ENCODE measurements at places on chromosomes 7 and 10. TPM values are rescaled to one million over a fixed set of nuclear protein-coding genes. Genes with fewer than 3 reads are reported as not detected.

Gene LRRC18
- not detected for total RNA-seq

Gene RAPGEF5
- total RNA-seq = 0.21 TPM

Gene SCART1
- 1.5 TPM for total RNA-seq

Gene STK31
- total RNA-seq = not detected

- no peak overlapping the region for H3K4me3 ChIP-seq
- H3K4me1 ChIP-seq = no peaks in the 10 kb centered on the region
- no peak for DNase-seq
- H3K27me3 ChIP-seq = peaks cover under 1% of the 10 kb centered on the region
- H3K36me3 ChIP-seq = no peaks in the 10 kb centered on the region
These were observed 64.0 kb downstream of the CDK14 start for GRCh38 chr7:90660100-90660499.

- H3K27ac ChIP-seq = no peak overlapping the region
- H3K4me3 ChIP-seq = no peak overlapping the region
- H3K4me1 ChIP-seq = no peaks in the 10 kb centered on the region
- peaks cover 4% of the 10 kb centered on the region for H3K27me3 ChIP-seq
- no peaks in the 10 kb centered on the region for H3K36me3 ChIP-seq
- no peak for DNase-seq
These were observed 61.8 kb upstream of the LRRC18 start for GRCh38 chr10:49001402-49001801.

DNA sequence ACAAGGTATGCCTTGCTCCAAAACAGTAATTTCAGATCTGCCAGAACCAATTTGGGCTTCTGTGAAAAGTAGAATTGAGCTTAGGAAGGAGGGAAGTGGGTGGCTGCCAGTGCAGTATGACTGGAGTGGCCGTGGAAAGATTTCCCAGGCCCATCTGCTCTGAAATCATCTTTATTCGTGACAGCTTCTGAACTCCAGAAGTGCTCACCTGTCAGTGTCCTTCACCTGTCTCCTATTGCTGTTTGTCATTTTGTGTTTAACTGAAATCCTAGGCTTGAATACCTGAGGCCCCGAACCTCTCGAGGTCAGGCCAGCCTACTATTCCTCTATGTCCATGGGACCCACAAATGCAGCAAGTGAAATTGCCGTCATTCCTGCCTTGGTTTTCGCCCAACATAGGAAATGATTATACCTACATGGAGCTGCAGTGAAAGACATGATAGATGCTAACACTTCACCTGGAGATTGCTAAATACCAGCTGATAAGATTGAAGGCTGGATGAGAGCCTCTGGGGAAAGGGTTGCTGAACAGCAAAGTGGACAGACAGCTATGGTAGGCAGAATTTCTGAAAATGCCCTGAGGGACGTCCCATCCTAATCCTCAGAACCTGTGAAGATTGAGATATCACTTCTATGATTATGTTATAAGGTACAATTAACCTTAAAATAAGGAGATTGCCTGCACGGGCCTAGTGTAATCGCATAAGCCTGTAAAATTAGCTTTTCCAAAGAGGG, 82.1 kb downstream of the C1GALT1 start:
- H3K27me3 ChIP-seq = no peaks in the 10 kb centered on the region
- peaks cover 4% of the 10 kb centered on the region for H3K36me3 ChIP-seq
- no peak overlapping the region for H3K27ac ChIP-seq

GRCh38 chr10:98361131-98362025, 53.6 kb downstream of the PYROXD2 start:
- peaks cover 3% of the 10 kb centered on the region for H3K27me3 ChIP-seq
- no peak overlapping the region for H3K27ac ChIP-seq
- peaks cover 9% of the 10 kb centered on the region for H3K4me1 ChIP-seq
- peak; percentile 63 for DNase-seq
- H3K36me3 ChIP-seq = no peaks in the 10 kb centered on the region

- no peak overlapping the region for H3K4me3 ChIP-seq
- DNase-seq = no peak
- H3K27ac ChIP-seq = no peak overlapping the region
These were observed 10.9 kb upstream of the KCNMA1 start for GRCh38 chr10:77648472-77648871.

DNA sequence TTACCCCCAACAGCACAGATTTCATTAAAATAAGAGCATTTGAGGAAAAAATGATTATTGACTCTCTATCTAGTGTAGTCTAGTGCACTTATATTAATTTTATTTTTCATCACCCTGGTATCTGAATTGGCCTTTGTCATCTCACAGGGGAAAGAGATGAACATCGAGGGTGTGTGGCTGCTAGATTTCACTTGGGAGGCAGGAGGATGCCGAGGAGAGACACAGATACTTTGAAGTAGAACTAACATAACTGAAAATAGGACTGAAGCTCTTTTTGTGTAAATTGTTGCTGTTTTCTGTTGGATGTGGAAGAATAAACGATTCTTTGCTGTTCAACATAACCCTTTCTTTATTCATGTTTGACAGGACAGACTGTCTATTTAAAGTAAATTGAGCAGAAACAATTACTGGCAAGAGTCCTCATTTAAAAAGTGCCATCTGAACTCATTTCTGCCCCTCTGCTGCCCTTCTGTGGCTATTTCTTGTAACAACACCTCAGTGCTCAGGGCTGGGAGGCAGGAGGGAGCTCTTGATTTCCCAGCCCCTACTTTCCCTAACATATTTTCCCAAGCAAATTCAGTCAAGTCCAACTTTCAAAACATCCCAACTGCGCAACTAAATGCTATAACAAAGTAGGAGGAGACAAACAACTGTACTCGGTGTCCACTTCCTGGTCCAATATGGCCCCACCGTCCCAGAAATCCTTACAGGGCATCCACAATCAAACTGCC, 15.6 kb downstream of the LYZL1 start:
- H3K27me3 ChIP-seq = peaks cover 33% of the 10 kb centered on the region
- H3K27ac ChIP-seq = no peak overlapping the region
- no peaks in the 10 kb centered on the region for H3K36me3 ChIP-seq
- peak; percentile 53 for DNase-seq
- peak overlapping the region; percentile 16 for H3K4me3 ChIP-seq

- H3K4me3 ChIP-seq = no peak overlapping the region
- no peaks in the 10 kb centered on the region for H3K4me1 ChIP-seq
- no peak for DNase-seq
- H3K27ac ChIP-seq = no peak overlapping the region
- H3K36me3 ChIP-seq = no peaks in the 10 kb centered on the region
These were observed 77.5 kb downstream of the HGF start for GRCh38 chr7:81692146-81692905.

- H3K27me3 ChIP-seq = no peaks in the 10 kb centered on the region
- H3K4me3 ChIP-seq = peak overlapping the region; percentile 35
- H3K36me3 ChIP-seq = no peaks in the 10 kb centered on the region
- peak overlapping the region; percentile 91 for H3K27ac ChIP-seq
- peak; percentile 79 for DNase-seq
- H3K4me1 ChIP-seq = peaks cover 51% of the 10 kb centered on the region
These were observed 97.5 kb downstream of the PFKFB3 start for GRCh38 chr10:6300106-6300783.

GRCh38 chr10:119140603-119141245, 24.8 kb downstream of the SFXN4 start:
- no peak overlapping the region for H3K4me3 ChIP-seq
- H3K27ac ChIP-seq = no peak overlapping the region
- H3K36me3 ChIP-seq = peaks cover 21% of the 10 kb centered on the region
- no peak for DNase-seq

DNA sequence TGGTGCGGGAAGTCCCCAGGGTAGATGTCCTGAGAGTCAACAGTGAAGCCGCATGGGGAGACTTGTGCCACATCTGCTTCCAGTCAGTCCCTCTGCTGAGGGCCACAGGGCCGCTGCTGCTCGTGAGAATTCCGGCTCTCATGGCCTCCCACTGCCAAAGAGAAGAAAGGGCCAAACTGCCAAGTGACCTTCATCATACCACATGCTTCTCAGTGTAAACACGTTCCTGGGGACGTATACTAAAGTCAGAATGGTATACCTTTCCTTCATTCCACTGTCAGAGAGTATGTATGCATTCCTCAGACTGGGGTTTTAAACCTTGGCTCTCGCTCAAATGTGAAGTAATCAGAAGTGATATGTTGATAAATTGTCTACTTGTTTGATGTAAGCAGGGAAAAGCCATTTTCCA, 52.8 kb upstream of the SEC61G start:
- H3K36me3 ChIP-seq = no peaks in the 10 kb centered on the region
- no peak for DNase-seq
- H3K4me1 ChIP-seq = no peaks in the 10 kb centered on the region
- no peak overlapping the region for H3K4me3 ChIP-seq
- H3K27me3 ChIP-seq = peaks cover 5% of the 10 kb centered on the region

DNA sequence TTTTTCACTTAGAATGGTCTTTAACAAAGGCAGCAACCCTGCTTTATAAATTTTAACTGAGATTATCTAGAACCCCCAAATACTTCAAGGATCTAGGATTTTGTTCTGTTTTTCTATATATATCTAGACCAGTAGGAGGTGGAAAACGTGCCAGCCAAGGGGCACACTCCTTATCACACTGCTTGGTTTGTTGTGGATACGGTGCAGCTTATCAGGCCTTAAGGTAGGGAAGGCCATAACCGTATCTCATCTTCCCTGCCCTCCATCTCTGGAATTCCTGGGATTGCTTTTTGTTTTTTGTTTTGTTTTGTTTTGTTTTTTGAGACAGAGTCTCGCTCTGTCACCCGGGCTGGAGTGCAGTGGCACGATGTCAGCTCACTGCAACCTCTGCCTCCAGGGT, 75.4 kb downstream of the MPLKIP start:
- no peak for DNase-seq
- H3K27me3 ChIP-seq = no peaks in the 10 kb centered on the region
- peaks cover 7% of the 10 kb centered on the region for H3K36me3 ChIP-seq
- H3K27ac ChIP-seq = no peak overlapping the region

GRCh38 chr7:69827558-69827957, 229.3 kb downstream of the AUTS2 start:
- no peak overlapping the region for H3K4me3 ChIP-seq
- peaks cover 8% of the 10 kb centered on the region for H3K4me1 ChIP-seq
- peaks cover 2% of the 10 kb centered on the region for H3K27me3 ChIP-seq

DNA sequence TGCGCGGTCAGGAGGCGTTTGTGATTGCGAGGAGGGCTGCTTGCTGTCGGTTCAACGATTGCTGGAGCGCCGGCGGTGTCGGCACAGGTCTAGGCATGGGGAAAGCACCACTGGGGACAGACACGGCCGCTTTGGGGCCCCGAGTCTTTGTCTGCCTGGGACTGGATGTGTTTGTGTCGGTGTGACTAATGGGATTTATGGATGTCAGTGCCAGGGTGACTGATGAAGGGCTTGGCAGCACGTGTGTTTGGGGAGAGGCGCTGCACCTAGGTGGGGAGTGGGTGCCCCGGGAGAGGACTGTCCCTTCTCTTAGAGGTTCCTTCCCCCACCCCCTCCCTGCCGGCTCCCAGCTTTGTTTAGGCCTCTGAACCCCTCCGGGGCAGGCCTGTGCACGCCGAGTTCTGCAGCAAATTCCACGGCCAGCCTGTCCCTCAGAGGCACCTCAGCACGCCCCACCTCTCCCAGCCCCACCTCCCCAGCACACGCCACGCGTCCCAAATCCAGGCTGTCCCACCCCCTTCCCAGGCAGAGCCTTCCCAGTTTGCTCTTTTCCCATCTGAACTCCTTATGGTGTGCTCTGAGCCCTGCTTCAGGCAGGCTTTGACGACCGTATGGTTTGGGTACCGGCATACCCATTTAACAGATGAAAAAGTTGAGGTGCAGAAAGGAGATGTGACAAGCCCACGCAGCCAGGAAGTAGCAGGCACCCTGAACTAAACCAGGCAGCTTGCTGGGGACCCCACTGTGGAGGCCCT, 6.4 kb upstream of the TNRC18 start:
- peaks cover 4% of the 10 kb centered on the region for H3K36me3 ChIP-seq
- peak; percentile 49 for DNase-seq
- H3K27me3 ChIP-seq = peaks cover 57% of the 10 kb centered on the region
- peaks cover 29% of the 10 kb centered on the region for H3K4me1 ChIP-seq
- H3K4me3 ChIP-seq = peak overlapping the region; percentile 20

- H3K4me3 ChIP-seq = no peak overlapping the region
- DNase-seq = no peak
- H3K36me3 ChIP-seq = no peaks in the 10 kb centered on the region
- H3K27ac ChIP-seq = no peak overlapping the region
- no peaks in the 10 kb centered on the region for H3K27me3 ChIP-seq
These were observed 62.9 kb downstream of the SYPL1 start for GRCh38 chr7:106049139-106049752.

GRCh38 chr7:148218603-148219002, 372.0 kb upstream of the C7orf33 start:
- DNase-seq = no peak
- no peaks in the 10 kb centered on the region for H3K4me1 ChIP-seq

- no peak for DNase-seq
- peaks cover 21% of the 10 kb centered on the region for H3K36me3 ChIP-seq
- H3K4me3 ChIP-seq = no peak overlapping the region
- peak overlapping the region; percentile 98 for H3K27ac ChIP-seq
- H3K4me1 ChIP-seq = peaks cover 40% of the 10 kb centered on the region
These were observed 177.2 kb upstream of the INHBA start for GRCh38 chr7:41880107-41880506.

All from activated naive CD4-positive, alpha-beta T cell treated with anti-CD3 and anti-CD28 coated beads for 36 hours (primary cell).